ENCODE measurements at places on chromosomes 6 and 20.

GRCh38 chr6:157961832-157962575 is 19.7 kb upstream of the SYNJ2 start:
- DNase-seq: no peak

DNA sequence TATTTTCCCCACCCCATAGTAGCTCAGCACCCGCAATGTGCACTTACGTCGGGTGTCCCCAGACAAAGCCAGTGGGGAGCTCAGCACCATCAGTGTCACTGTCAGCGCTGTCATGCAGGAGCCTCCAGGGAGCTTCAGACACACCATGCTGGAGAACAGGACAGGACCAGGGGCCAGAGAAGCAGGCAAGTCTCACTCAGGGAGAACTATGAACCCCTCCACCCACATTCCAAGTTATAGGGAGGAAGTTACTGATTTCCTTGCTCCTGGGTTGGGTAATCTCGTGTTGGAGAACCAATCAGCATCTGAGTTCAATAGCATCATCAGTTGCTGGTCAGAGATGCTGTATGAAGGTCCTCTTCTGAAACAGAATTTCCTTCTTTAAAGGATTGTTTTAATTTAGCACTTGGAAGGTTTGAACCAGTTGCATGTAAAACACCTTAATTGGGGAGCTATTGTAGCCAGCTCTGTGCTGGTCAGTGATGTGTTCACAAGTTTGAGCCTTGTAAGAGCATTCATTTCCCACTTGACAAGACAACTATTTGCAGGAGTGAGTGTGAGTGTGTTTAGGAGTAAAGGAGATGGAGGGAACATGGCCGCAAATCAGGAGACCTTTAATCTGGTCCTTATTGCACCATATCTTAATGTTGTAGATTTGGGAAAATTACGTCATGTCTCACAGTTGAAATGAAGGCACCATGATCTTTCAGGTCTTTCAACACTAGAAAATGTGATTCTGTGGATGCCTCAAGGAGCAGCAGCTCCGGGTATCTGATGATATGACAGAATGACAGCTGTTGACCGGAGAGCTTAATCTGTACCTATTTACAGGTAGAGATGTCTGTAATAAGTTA is at the start of gene HLA-DRB1:
TSS of gene HLA-DRB1 (minus strand) at position 253 of the 854 bp plus-strand sequence. CDS start at position 147, 106 bp downstream.
- DNase-seq: peak; percentile 10

DNA sequence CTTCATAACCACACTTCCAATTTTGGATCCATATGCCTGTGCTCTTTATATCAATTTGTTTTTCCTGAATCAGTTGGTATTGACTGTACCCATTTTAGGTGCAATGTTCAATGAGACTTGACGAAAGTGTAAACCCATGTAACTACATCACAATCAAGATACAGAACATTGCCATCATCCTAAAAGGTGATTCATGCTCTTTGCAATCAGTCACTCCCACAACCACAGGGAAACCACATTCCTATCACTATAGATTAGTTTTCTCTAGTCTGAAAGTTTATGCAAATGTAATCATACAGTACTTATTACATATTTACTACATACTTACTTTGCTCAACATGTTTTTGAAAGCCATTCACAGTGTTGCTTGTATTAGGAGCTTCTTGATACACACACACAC is 167.4 kb downstream of the ADGRG6 start:
- DNase-seq: no peak

- no peak for DNase-seq
These were observed 4.3 kb upstream of the RPP21 start for GRCh38 chr6:30340589-30341054.

- DNase-seq: no peak
These were observed 324.5 kb downstream of the SOX4 start for GRCh38 chr6:21918041-21918440.

- no peak for DNase-seq
These were observed 52.7 kb downstream of the VAPB start for GRCh38 chr20:58441723-58442122.

DNA sequence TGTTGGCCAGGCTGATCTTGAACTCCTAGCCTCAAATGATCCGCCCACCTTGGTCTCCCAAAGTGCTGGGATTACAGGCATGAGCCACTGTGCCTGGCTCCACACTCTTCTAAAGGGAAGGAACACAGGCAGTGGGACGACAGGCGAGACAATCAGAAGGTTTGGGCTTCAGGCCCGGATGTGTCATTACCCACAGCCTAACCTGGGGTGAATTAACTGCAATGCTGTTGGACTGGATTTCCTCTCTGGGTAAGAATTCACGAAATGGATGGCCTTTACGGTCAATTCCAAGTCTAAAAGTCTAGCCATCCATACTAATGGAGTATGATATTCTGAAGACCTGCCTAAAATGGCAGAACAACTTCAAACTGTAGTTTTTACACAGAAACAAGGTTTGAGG is 83.7 kb upstream of the CCDC28A start:
- DNase-seq: no peak

GRCh38 chr20:45834797-45835161 is 1.2 kb downstream of the SNX21 start:
- DNase-seq: no peak

DNA sequence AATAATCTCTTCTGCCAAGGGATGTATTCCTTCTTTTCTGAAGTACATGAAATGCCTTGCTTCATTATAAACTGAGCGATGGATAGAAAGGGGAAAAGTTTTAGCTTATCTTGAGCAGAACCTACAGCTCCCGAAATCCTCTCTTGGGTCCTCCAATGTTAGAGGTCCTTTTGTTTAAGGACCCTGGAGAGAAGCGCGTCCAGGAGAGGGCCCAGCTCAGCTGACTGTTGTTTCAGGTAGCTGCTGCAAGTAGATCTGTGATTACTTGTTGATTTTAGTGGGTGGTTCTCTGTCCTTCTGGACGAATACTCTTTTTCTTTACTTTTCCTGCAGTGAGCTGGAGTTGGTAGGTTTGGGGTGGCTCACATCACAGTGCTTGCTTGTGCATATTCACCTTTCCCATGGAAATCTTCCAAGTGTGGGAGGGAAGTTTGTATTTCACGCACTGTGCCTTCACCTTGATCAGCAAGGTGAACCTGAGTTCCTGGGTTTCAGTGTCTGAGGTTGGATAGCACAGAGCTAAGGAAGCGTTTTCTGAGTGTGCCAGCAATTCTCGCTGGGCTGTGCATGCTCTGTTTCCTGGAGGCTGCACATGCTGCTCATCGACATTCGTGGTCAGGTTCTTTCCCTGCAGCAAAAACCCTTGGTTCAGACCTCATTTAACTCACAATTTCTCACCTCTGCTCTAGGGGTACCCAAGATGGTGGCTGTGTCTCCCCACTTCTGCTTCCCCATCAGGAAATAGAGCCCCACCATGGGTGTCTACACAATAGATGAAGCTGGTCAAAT is 176.3 kb downstream of the JARID2 start:
- DNase-seq: no peak

GRCh38 chr6:137161949-137162348 is 11.5 kb downstream of the IL22RA2 start:
- no peak for DNase-seq

GRCh38 chr6:50961611-50962010 is 142.9 kb downstream of the TFAP2B start:
- DNase-seq: no peak

DNA sequence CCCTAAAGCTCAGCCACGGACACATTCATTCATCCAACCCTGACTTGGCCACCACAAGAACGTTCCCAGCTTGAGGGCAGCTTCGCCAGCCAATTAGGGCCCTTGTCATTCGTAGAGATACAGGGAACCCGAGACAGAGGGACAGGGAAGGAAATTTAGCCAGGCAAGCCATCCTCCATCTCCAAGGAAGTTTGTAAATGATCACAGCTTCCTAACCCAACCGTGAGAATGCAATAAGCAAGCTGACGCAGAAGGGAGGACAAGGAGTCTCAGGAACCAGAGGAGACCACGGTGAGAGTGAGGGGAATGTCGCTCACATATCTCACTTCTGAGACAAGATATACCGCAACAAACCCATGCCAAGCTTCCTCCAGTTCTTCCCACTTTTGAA is 1.4 kb downstream of the TRAM2 start:
- no peak for DNase-seq

DNA sequence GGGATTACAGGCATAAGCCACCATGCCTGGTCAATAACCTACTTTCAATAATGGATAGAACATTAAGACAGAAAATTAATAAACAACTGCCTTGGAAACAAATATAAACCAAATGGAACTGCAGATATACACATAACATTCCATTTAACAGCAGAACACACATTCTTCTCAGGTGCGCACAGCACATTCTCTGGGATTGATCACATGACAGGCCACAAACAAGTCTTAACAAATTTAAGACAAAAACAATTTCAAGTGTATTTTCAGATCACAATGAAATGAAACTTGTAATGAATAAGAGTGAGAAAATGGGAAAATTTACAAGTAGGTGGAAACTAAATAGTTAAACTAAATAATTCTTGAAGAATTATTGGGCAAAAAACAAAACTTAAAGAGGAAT is 167.9 kb downstream of the TBX18 start:
- no peak for DNase-seq

DNA sequence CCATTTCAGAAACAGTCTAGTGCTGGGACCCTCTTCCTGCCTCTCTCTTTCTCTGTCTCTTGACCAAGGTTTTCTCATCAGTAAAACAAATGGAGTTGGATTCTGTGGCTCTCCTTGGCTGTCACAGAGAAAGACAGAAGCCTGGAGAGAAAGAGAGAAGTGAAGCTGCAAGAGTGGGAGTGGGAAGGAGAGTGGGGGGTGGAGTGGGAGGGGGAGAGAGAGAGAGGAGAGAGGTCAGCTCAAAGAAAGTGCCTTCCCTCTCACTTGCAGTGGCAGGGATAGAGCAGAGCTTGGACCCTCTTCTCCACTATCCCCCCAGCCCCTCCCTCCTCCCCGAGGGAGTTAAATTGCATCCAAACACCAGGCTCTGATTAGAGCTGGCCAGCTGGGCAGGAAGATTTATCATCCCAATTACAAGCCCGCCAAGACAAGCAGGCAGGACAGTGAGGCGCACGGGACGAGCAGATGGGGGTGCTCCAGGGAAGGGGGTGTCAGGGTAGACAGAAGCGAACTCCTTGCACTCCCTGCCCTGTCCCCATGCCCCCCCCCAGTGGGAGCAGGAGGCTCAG is 74.3 kb downstream of the CD40 start:
- no peak for DNase-seq

- no peak for DNase-seq
These were observed 200.3 kb downstream of the ANKRD60 start for GRCh38 chr20:58028123-58028522.

GRCh38 chr6:166056637-166057036 is 111.0 kb downstream of the TBXT start:
- no peak for DNase-seq

DNA sequence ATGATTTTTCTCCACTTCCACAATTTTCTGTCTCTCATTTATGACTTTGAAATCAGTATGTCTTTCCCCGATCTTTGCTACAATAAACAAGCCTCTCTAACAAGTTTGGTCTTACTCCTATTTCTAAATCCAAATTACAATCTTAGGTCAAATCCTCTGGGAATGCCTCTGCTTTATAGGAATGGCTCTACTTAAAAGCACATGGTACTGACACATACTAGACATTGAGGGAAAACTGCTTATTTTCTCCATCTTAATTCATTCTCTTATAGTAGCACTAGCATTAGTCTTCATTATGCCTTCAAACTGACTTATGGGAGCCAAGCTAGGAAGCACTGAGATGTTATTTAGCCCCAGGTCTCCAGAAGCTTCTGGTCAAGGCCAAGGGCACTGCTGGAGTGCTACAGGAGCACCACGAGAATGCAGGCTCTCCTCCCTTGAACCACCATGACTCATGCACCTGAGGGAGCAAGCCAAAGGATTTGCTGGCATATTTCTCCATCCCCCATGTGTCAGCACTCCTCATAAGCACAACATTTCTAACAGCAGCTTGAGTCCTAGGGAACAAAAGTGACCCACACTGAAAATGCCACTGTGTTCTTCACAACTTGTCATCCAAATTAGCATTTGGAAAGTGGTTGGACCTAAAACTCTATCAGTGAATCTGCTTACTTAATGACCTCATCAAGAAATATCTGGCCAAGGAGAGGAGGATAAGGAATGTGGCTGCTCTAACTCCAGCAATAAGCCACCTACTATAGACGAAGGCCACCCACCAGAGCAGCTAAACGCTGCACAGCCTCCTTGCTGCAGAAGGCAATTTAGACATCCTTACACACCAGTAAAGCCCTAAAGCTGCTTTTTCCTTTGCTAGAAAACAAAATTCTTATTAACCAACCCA is 156.8 kb upstream of the KCNQ5 start:
- no peak for DNase-seq

- DNase-seq: no peak
These were observed 49.5 kb downstream of the ZNF334 start for GRCh38 chr20:46463852-46464251.

DNA sequence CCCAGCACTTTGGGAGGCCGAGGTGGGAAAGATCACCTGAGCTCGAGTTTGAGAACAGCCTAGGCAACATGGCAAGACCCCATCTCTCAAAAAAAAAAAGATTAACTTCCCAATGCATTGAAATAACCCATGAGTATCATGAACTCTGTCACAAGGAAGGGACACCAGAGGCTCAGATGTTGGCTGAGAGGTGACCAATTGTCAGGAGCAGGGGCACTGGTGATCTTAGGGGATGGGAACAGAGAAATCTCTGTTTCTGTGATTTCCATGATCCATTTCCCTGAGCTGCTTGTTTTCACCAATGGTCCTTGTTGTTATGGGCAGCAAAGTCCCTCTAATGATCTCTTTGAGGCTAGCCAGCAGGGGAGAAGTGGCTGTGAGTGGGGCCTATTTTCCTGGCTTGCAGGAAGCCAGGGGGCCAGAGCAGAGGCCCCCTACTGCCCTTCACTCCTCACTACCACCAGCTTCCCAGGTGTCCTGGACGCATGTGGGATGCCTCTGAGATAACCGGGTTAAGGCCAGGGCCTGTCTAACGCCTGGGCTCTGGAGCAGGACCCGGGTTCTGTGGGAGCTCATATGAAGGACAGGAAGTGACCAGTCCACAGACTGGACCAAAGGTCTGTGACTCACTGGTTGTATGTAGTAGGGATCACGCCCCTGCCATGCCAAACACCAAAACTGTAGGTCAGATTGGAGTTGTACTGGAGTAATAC is 54.4 kb downstream of the PCNA start:
- DNase-seq: no peak

GRCh38 chr20:22929661-22930060 is 105.5 kb upstream of the SSTR4 start:
- DNase-seq: no peak

DNA sequence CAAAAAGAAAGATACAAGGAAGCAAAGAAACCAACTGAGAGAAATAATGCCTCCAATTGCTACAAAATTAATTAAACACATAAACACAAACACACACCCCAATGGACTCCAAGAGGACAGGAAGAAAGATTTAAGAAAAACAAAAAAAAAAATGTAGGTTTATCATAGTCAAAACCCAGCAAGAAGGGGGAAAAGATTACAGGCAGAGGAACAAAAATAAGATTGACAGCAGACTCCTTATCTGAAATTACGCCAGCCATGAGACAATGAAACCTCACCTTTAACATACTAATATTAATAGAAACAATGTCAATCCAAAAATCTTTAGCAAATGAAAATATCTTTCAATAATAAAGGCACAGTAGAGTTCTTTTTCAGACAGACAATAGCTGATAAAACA is 155.8 kb downstream of the RNGTT start:
- DNase-seq: no peak

- no peak for DNase-seq
These were observed 80.2 kb downstream of the FAM50B start for GRCh38 chr6:3929281-3929798.
